ENCODE measurements at places on chromosomes 1 and 21.

GRCh38 chr1:235745503-235746136, 96.0 kb upstream of the GNG4 start:
- H3K27me3 ChIP-seq = no peaks in the 10 kb centered on the region
- no peak overlapping the region for H3K27ac ChIP-seq
- DNase-seq = no peak
- peaks cover 16% of the 10 kb centered on the region for H3K36me3 ChIP-seq
- no peaks in the 10 kb centered on the region for H3K4me1 ChIP-seq
- no peak overlapping the region for H3K4me3 ChIP-seq

- peaks cover 21% of the 10 kb centered on the region for H3K4me1 ChIP-seq
- H3K27ac ChIP-seq = peak overlapping the region; percentile 67
- no peaks in the 10 kb centered on the region for H3K36me3 ChIP-seq
- no peak overlapping the region for H3K4me3 ChIP-seq
- H3K27me3 ChIP-seq = no peaks in the 10 kb centered on the region
These were observed 23.4 kb downstream of the ARHGEF19 start for GRCh38 chr1:16189003-16189402.

GRCh38 chr1:174875306-174875705, 124.4 kb upstream of the CACYBP start:
- DNase-seq = peak; percentile 87
- H3K4me1 ChIP-seq = no peaks in the 10 kb centered on the region
- peak overlapping the region; percentile 85 for H3K27ac ChIP-seq
- H3K27me3 ChIP-seq = no peaks in the 10 kb centered on the region
- peak overlapping the region; percentile 45 for H3K4me3 ChIP-seq

- DNase-seq = no peak
- H3K4me3 ChIP-seq = no peak overlapping the region
- H3K27ac ChIP-seq = no peak overlapping the region
These were observed 12.7 kb upstream of the HEYL start for GRCh38 chr1:39652105-39652504.

- no peak overlapping the region for H3K4me3 ChIP-seq
- no peaks in the 10 kb centered on the region for H3K27me3 ChIP-seq
- H3K36me3 ChIP-seq = no peaks in the 10 kb centered on the region
- no peaks in the 10 kb centered on the region for H3K4me1 ChIP-seq
- no peak for DNase-seq
- no peak overlapping the region for H3K27ac ChIP-seq
These were observed 79.1 kb downstream of the CTH start for GRCh38 chr1:70490153-70490552.

Measured in transverse colon (tissue), 4 donors.